Fibroblast of lung (primary cell): ENCODE measurements at places on chromosomes 5 and 9.

- DNase-seq, result no peak
- H3K4me1 ChIP-seq, result no peaks in the 10 kb centered on the region
These were observed 9.8 kb downstream of the EGFL7 start for GRCh38 chr9:136672431-136673087.

DNA sequence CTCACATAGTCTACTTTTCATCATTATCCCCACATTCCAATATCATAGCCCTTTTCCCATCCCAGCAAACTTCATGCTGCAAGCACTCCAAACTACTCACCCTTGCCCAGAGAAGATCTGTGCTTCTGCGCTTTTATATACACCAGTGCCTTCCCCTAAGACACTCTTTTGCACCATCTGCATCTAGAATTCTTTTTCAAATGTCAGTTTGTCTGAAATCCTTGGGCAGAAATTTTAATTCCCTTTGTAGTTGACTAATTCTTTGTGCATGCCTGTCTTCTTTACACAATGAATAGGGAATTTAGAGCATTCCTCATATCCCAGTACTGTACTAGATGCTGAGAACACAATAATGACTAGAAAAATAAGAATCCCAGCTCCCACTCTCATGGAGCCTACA is 298.9 kb downstream of the KCNN2 start:
- no peaks in the 10 kb centered on the region for H3K4me1 ChIP-seq
- no peaks in the 10 kb centered on the region for H3K27me3 ChIP-seq
- no peak overlapping the region for H3K4me3 ChIP-seq
- no peak for DNase-seq

DNA sequence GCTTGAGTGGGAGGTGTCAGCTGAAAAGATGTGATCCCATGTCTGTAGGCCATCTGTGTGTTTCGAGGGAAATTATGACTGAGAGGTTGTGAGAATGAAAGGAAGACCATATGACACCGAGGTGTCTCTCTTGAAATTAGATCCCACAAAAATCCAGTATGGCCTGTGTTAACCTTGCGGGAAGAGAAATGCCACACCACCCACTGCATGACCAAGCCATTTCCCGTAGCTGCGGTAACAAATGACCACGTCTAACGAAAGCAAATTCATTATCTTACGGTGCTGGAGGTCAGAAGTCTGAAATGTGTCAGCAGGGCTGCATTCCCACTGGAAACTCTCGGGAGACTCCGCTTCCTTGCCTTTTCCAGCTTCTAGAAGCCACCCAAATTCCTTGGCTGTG is 11.6 kb downstream of the C9orf57 start:
- H3K4me3 ChIP-seq, result no peak overlapping the region
- no peaks in the 10 kb centered on the region for H3K4me1 ChIP-seq
- no peaks in the 10 kb centered on the region for H3K36me3 ChIP-seq

DNA sequence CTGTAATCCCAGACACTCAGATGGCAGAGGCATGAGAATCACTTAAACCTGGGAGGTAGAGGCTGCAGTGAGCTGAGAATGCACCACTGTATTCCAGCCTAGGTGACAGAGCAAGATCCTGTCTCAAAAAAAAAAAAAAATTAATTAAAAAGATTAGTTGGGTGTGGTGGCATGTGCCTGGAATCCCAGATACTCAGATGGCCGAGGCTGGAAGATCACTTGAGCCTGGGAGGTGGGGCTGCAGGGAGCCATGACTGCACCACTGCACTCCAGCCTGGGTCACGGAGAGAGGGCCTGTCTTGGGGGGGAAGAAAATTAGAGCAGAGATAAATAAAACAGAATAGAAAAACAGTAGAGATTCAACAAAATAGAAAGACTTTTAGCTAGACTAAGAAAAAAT is 34.9 kb downstream of the UBTD2 start:
- no peak overlapping the region for H3K4me3 ChIP-seq
- no peak overlapping the region for H3K27ac ChIP-seq

- no peak overlapping the region for H3K4me3 ChIP-seq
- DNase-seq, result no peak
- no peaks in the 10 kb centered on the region for H3K4me1 ChIP-seq
- H3K27ac ChIP-seq, result no peak overlapping the region
- H3K27me3 ChIP-seq, result no peaks in the 10 kb centered on the region
These were observed 276.8 kb downstream of the MCTP1 start for GRCh38 chr5:95007921-95008597.

- peaks cover 36% of the 10 kb centered on the region for H3K36me3 ChIP-seq
- H3K4me3 ChIP-seq, result no peak overlapping the region
- no peak overlapping the region for H3K27ac ChIP-seq
- no peaks in the 10 kb centered on the region for H3K27me3 ChIP-seq
These were observed 167.0 kb upstream of the OTULINL start for GRCh38 chr5:14414656-14415023.

GRCh38 chr5:150400316-150401075 is 12.2 kb downstream of the CD74 start:
- H3K4me1 ChIP-seq, result peaks cover 11% of the 10 kb centered on the region
- no peak overlapping the region for H3K4me3 ChIP-seq
- peaks cover 13% of the 10 kb centered on the region for H3K36me3 ChIP-seq
- no peak for DNase-seq
- H3K27me3 ChIP-seq, result no peaks in the 10 kb centered on the region
- H3K27ac ChIP-seq, result no peak overlapping the region

DNA sequence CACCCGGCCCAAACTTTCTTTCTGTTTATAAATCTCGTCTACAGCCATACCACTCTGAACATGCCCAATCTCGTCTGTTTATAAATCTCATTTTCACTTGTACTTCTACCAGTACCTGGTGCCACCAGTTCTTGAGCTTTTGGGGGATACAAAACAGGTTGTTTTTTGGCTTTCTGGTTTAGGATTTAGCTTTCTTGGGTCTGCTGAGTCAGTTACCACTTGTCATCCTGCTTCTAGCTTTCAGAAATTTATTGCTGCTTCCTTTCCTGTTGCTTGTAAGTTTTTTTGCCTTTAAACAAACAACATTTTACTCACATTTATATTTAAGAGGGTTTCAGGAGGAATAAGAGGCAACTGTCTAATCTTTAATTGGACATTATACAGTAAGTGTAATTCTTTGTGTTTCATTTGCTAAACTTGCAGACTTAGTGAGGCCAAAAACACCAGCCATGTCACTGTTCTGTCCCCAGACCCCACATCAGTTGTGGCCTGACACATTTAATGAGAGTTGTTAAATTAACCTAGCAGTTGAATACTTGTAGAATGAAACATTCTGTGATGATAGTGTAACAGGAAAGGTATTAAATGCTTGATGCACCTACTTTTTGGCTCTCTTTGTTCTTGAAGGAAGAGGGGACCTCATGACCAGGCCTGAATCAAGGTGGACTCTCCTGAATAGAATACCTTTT is 11.8 kb downstream of the NDFIP1 start:
- no peak overlapping the region for H3K4me3 ChIP-seq
- no peaks in the 10 kb centered on the region for H3K36me3 ChIP-seq
- no peaks in the 10 kb centered on the region for H3K4me1 ChIP-seq
- no peaks in the 10 kb centered on the region for H3K27me3 ChIP-seq

DNA sequence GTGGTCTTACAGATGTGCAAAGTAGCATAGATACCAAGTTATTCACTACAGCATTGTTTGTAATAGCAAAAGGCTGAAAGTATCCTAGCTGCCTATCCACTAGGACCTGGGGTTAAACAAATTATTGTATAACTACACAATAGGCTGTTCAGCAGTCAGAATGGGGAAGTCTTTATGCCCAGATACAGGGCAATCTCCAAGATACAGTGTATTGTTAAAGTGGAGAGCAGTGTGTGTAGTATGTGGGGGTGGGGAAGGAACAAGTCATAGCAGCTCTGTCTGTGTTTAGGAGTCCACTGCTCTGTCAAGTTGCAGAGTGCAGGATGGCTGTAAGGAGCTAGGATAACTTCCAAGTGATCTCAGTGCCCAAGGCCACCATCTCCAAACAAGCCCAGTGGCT is 5.5 kb downstream of the PCYOX1L start:
- no peaks in the 10 kb centered on the region for H3K27me3 ChIP-seq
- no peak overlapping the region for H3K4me3 ChIP-seq
- H3K36me3 ChIP-seq, result no peaks in the 10 kb centered on the region
- no peak for DNase-seq
- H3K27ac ChIP-seq, result no peak overlapping the region

GRCh38 chr9:125748446-125749099 is 1.4 kb downstream of the PBX3 start:
- H3K4me3 ChIP-seq, result peak overlapping the region; percentile 84
- peak overlapping the region; percentile 78 for H3K27ac ChIP-seq
- H3K27me3 ChIP-seq, result no peaks in the 10 kb centered on the region

DNA sequence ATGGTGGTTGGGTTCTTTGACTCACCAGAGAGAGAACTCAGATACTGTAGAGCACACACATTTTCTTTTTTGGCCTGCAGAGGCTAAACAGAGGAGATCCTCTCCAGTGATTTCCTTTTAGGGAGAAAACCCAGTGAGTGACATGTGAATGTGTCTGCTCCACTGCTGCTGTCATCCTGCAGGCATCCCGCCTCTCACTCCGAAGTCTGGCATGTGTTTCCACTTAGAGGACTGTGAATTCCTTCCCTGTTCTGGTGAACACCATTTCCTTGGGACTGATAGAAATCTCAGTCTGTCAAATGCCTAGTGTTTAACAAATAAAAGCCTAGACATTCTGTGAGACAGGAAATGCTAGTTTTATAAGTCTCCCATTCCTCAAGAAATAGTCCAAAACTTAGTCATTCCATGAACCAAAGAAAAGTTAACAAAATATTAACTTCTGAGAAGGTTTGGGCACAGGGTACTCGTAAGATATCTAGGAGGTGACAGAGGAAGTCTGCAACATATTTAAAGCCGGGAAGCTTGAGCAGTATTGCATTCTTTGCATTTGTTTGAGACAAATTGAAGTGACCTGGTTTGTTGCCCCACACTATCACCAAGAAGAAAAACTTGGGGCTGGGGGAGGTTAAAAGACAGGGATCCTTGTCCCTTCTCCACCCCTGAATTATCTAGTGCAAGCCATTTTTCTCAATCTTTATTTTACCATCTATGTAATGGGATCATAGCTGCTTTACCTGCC is 74.9 kb upstream of the NIPAL4 start:
- DNase-seq, result peak; percentile 94
- peaks cover 38% of the 10 kb centered on the region for H3K4me1 ChIP-seq
- no peaks in the 10 kb centered on the region for H3K36me3 ChIP-seq
- no peak overlapping the region for H3K4me3 ChIP-seq
- H3K27me3 ChIP-seq, result no peaks in the 10 kb centered on the region

GRCh38 chr5:107331312-107331711 is 339.4 kb downstream of the EFNA5 start:
- no peak for DNase-seq
- no peaks in the 10 kb centered on the region for H3K36me3 ChIP-seq
- no peaks in the 10 kb centered on the region for H3K27me3 ChIP-seq

DNA sequence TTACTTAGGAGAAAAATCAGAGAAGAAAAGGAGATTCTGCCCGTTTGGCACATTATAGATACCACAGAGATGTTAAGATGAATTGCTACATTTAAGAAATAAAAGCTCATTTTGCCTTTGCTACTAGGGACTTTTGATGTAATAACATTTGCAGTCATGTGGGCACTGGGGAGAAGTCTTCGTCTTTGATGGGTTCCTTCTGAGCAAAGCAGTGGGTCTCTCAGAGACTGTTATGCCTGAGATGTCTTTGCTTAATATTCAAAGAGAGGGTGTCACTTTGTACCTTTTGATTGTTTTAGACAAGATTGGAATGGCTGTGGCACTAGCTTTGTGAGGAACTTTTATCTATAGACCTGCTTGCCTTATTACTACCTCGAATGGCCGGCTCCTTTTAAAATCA is 25.0 kb downstream of the SLC25A25 start:
- H3K4me1 ChIP-seq, result peaks cover 40% of the 10 kb centered on the region
- peak overlapping the region; percentile 96 for H3K27ac ChIP-seq
- H3K27me3 ChIP-seq, result no peaks in the 10 kb centered on the region
- H3K36me3 ChIP-seq, result peaks cover 2% of the 10 kb centered on the region
- DNase-seq, result no peak
- no peak overlapping the region for H3K4me3 ChIP-seq

GRCh38 chr5:144335561-144335960 is 164.9 kb downstream of the KCTD16 start:
- no peak for DNase-seq
- no peaks in the 10 kb centered on the region for H3K36me3 ChIP-seq
- H3K27ac ChIP-seq, result no peak overlapping the region
- H3K4me3 ChIP-seq, result no peak overlapping the region

- H3K4me3 ChIP-seq, result no peak overlapping the region
- peaks cover 3% of the 10 kb centered on the region for H3K27me3 ChIP-seq
- H3K36me3 ChIP-seq, result no peaks in the 10 kb centered on the region
- DNase-seq, result no peak
- H3K4me1 ChIP-seq, result peaks cover 4% of the 10 kb centered on the region
These were observed 3.6 kb upstream of the SARDH start for GRCh38 chr9:133741716-133742115.

DNA sequence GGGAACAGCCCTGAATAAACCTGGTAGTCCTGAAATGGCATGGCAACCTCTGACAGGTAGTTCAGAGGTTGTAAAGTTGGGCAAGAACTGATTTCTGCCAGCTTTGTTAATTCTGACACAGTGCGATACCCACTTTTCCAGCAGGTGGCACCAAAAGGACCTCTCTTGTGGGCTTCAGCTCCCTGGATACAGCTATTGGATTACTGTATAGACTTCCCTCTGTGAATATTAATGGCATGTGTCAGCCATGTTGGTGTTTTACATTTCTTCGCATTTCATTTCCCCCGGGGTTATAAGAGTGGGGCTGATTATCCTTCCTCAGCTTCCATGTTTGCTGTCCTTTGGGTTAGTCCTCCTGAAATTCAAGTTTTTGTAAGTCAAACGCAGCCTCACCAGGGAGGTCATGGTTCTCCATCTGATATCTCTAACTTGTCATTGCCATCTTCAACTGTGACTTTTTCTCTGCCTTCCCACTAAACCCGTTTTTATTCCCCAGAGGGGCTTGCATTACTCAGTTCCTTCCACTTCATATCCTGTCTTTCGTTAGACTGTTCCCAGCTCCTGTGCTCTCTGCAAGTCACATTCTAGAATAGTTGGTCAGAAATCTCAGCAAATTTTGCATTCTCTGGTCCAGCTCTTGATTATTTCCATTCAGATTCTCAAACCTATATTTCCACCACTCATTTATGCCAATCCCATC is 135.6 kb downstream of the LIFR start:
- no peaks in the 10 kb centered on the region for H3K27me3 ChIP-seq
- H3K4me3 ChIP-seq, result no peak overlapping the region
- peaks cover 16% of the 10 kb centered on the region for H3K4me1 ChIP-seq
- H3K36me3 ChIP-seq, result no peaks in the 10 kb centered on the region
- peak; percentile 76 for DNase-seq

DNA sequence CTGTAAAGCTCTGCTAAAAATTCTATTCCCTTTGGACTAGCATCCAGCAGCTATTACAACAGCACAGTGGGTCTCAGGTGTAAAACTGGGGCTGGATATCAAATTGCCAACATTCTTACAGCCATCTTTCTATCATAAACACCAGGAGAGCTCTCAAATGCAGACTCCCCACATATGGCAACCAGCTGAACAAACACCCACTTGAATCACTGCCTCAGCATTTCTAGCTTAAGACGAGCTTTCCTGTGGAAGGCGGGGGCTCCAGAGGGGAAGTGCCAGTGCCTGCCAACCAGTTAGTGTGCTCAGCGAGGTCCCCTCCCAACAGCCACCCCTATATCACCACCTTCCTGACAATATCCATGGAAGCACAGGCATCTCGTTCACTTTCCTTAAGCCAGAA is 62.2 kb downstream of the IPPK start:
- H3K4me1 ChIP-seq, result peaks cover 23% of the 10 kb centered on the region
- no peaks in the 10 kb centered on the region for H3K27me3 ChIP-seq
- H3K4me3 ChIP-seq, result no peak overlapping the region
- peak; percentile 81 for DNase-seq
- H3K27ac ChIP-seq, result peak overlapping the region; percentile 49

GRCh38 chr5:16803831-16804230 is 132.3 kb downstream of the MYO10 start:
- no peak for DNase-seq
- H3K36me3 ChIP-seq, result no peaks in the 10 kb centered on the region
- no peaks in the 10 kb centered on the region for H3K27me3 ChIP-seq
- H3K4me1 ChIP-seq, result no peaks in the 10 kb centered on the region
- H3K4me3 ChIP-seq, result no peak overlapping the region
